ENCODE measurements at places on chromosomes 3 and 15.
A peak's percentile ranks its signal among the peaks of the same experiment; 100 is the strongest.

DNA sequence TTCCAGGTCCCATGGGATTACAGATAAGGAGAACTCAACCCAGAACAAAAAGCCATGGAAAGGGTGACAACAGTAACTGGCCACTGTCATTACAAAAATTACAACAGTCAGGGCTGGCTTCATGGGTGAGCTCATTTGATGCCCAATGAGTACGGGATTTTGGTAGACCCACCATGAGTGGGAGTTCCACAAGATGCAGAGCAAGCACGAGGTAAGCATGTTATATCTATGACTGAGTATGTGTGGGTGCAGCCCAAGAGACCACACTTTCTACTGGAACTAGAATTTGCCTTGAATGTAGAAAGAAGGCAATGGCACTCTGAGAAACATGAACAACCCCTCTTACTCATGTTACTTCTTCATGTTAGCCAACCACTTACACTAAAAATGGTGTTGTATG, 83.3 kb downstream of the IGF2BP2 start:
- no peak for DNase-seq

DNA sequence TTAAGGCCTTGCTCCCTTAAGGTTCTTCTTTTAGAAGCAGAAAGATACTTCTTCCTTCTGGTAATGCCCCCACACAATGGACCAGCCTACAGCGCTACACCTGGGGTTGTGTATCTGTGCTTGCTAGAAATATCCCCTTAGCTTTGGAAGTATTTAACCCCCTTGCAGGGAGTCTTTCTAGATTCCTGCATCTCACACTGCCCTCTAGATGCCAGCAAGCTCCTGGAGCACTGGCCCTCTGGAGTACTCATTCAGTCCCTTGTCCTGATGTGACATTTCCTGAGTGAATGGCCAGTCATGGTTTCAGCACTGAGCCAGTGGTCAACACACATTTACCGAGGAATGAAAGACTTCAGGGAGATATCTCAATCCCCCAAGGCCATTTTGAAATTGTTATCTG, 30.4 kb upstream of the RBP2 start:
- DNase-seq: no peak

GRCh38 chr15:71385457-71385856, 270.2 kb downstream of the THSD4 start:
- no peak for DNase-seq

- peak; percentile 52 for DNase-seq
Measured at GRCh38 chr15:60695713-60696522, 217.0 kb upstream of the ICE2 start.

DNA sequence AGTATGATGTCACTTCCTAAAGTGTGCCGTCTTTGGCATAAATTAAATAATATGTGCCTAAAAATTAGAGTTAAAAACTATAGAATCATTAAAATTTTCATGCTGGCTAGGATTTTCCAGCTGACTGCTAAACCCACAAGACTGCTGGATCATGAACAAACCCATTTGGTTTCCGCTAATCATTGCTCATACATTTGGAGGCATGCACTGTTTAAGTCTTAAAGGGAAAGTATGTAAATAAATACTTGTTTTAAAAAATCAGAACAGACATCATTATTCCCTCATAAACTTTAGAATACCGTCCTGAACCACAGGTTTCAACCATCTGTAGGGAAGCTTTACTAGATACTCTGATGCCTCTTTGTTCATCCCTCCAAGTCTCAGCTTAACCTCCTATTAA, 26.5 kb downstream of the ATP6V1A start:
- peak; percentile 72 for DNase-seq

GRCh38 chr3:194497799-194498575, 11.2 kb upstream of the ATP13A3 start:
- DNase-seq: peak; percentile 61

- DNase-seq: no peak
Measured at GRCh38 chr3:141659821-141660613, 78.1 kb upstream of the RNF7 start.

GRCh38 chr3:15997274-15997943, 177.1 kb upstream of the GALNT15 start:
- DNase-seq: peak; percentile 14

DNA sequence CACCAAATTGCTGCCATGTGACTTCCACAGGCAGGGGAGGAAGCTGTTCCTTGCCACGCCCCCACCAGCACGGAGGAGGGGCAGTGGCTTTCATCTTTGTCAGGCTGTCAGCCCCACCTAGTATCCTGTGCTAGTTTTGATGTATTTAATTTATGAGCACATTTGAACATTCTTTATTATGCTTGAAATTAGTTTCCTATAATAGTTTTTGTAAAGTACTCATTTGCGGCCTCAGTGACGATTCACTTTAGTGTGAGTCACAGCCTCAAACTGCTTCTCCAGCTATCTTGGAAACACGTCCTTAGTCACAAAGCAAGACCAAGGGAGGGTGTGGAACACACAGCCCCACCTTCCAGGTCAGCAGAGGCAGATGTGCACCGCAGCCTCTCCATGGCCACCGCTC, 239.9 kb upstream of the ATP10A start:
- peak; percentile 61 for DNase-seq

DNA sequence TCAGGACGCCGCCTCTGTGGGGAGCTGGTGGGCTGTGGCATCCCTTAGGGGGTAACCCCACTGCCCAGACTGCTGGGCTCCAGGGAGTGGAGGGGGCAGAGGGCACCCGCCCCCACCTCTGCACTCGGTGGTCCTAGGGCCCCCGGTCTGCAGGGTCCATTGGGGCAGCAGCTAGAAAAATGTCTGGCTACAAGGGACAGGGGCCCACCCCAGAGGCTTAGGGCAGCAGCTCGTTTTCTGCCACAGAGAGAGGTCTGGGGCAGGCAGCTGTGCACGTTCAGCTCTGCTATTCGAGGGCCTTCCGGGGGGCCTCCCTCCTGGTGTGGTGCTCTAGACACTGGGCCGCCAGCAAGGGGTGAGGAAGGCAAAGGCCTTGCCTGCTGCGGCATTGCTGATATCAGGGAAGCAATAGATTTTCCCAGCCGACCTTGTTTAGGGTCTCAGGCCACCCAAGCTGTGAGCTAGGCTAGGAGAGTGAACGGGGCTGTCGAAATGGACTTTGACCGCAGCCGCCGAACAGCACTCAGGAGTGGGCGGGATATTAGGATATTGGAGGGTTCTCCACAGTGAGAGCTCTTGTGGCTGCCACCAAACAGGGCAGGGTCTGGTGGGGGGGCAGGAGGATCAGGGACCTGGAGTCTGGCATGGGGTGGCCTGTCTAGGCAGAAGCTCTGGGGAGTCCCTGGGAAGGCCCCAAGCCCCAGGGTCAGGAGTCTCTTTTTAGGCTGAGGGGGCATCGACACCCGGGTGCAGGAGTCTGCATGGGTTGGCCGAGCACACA, 61.4 kb upstream of the KLF13 start:
- DNase-seq: no peak

DNA sequence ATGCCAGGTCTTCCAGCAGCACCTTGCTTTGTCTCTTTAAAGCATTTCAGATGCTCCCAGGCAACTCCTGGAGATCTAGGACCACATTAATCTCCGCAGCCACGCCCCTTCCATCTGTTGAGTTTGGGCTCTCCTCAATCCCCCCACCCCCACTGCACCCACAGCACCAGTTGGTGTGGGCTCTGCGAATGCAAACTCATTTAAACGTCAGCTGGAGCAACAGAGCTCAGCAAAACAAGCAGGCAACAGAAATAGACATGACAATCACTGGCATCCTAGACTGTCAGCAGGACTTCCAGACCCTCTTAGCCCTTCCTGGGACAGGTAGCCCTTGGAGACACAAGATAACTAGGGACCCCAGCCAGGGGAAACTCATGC, 106.9 kb downstream of the LSM3 start:
- DNase-seq: no peak

DNA sequence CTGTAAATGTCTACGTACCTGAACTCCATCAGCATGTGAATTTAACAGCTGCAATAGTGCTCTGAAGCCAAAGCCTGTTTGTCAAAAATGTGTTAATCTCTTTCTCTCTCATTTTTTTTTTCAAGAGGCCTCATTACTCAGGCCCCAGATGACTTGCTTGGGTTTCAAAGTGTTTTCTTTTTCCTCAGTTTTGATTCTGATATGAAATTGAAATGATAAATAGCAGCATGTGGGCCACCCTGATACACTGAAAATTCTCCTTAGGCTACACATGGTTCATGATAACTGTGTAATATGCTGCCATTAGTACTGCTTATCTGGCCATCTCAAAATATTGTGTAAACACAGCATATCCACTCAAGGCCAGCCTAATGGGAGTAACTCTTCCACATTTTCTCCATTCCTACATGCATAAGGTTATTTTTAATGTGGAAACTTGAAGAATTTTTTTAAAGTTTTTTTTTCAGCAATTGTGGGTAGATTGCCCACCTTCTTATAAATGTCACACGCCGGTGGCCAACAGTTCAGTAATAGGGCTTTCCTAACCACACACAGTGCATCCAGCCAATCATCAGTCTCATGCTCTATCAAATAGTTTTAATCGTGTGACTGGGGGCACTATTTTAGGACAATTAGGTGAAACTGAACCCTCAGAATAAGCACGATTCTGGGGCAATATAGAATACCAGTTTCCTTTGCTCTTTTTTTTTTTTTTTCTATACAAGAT, 13.1 kb upstream of the DENND4A start:
- no peak for DNase-seq
